ENCODE measurements at places on chromosomes 5 and 9. TPM values are rescaled to one million over a fixed set of nuclear protein-coding genes. Genes with fewer than 3 reads are reported as not detected.

Gene TMEM8B
- 10.3 TPM for total RNA-seq

Gene FGF10
- 8.0 TPM for total RNA-seq

DNA sequence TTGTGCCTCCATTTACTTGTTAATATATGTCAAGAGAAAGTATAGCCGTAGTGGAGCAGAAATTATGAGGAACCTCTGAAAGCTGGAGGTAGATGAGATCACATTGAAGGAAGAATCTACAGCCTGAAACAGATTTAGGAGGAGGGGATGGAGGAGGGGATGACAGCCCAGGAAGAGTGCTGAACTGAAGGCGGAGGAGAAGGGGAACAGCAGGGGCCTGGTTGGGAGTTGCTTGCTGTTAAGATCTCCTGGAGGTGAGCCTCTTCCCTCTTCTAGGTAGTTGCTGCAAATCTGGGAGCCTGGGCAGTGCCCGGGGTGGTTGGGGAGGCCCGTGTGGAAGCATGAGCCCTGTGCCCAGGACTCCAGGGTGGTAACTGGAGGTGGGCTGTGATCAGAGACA, 111.8 kb upstream of the SEMA6A start:
- DNase-seq: no peak

- DNase-seq: no peak
Measured at GRCh38 chr5:173826086-173826427, 62.1 kb upstream of the CPEB4 start.

GRCh38 chr5:55668356-55668755, 43.8 kb downstream of the SLC38A9 start:
- DNase-seq: no peak

- DNase-seq: no peak
Measured at GRCh38 chr5:132439521-132440089, 51.0 kb downstream of the IRF1 start.
